Ureter (tissue), 1 donor: ENCODE measurements at places on chromosomes 5 and 9.

DNA sequence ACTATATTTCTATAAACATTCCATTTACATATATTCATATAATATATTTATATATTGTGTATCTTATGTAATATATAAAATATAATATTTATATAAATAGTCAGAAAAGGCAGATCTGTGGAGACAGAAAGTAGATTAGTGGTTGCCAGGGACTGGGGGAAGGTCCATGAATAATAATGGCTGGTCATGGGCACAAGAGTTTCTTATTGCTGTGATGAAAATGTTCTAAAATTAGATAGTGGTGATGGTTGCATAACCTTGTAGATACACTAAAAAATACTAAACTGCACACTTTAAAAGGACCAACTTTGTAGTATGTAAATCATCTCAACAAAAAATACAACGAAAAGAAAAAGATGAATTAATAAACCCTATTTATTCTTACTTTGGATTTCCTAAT is 47.3 kb downstream of the NUP155 start:
- no peak for DNase-seq

GRCh38 chr9:111305914-111306313 is 24.1 kb downstream of the OR2K2 start:
- DNase-seq: no peak

DNA sequence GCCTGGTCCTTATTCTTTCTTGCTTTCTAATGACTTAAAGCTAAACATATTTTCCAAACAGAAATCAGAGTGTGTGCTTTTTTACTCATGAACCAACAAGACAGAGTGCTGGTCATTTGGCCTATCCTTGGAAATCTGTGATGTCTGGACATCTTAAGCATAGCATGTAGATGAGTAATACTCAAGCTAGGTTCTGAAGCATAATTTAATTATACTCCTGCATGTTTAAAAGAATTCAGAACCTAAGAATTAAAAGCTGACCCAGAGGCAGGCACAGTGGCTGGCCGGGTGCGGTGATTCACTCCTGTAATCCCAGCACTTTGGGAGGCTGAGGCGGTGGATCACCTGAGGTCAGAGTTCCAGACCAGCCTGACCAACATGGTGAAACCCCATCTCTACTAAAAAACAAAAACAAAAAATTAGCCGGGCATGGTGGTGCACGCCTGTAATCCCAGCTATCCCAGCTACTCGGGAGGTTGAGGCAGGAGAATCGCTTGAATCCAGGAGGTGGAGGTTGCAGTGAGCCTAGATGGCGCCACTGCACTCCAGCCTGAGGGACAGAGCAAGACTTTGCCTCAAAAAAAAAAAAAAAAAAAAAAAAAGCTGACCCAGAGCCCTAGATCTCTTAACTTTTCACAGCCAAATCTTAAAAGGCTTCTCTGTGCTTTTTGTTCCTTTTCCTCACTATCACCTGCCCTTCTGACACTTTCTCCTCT is 16.2 kb upstream of the TJP2 start:
- DNase-seq: no peak

GRCh38 chr5:137565450-137565849 is 66.3 kb upstream of the SPOCK1 start:
- no peak for DNase-seq
